Activated CD8-positive, alpha-beta memory T cell treated with anti-CD3 and anti-CD28 coated beads, Interleukin-2, amount 50 U/mL, for 4 hours (primary cell): ENCODE measurements at places on chromosomes 7 and 10.

- DNase-seq, result peak; percentile 55
Observed at GRCh38 chr7:138981332-138982203, at the start of gene KIAA1549. Gene KIAA1549, minus strand, starts transcription at chr7:138981389. Its CDS starts 120 bp downstream, at chr7:138981269.

DNA sequence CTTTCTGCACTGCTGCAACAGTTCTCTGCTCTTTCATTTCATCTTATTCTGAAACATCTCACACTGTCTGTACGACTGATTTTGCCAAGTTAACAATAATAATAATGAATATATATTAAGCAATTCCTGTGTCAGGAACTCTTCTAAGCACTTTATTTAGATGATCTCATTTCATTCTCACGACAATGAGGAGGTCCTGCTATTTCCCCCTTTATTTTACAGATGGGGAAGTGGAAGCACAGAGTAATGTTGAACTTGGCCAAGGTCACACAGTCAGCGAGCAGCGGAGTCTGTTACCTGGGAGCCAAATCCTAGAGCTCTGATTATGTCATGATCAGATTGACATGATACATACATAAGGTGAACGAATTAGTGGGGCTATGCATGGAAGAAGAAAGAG lies 5.8 kb downstream of the MRC1 start:
- no peak for DNase-seq

DNA sequence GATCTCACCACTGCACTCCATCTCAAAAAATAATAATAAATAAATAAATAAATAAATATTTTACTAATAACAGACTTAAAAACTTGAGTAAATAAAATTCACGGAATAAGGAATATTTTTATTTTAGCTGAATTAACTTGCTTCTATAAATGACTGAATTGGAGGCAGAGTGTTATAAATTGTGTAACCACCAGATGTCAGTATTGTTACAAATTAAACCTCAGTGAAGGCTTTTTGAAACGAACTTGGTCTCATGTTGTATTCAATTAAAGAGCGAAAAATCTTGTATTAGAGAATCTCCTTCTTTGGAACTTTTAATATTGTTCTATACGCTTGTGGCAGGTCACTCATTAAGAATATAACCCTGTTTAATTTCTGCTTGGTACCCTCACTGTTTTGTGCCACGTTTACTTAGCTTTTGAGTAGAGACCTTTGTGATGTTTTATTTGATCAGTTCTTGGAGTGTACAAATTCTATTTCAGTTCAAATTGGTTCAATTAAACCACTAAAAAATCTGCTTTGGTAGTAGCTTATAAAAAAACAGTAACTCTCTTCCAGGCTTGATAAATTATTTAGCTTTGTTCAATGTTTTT lies 45.6 kb upstream of the SCIN start:
- DNase-seq, result no peak

DNA sequence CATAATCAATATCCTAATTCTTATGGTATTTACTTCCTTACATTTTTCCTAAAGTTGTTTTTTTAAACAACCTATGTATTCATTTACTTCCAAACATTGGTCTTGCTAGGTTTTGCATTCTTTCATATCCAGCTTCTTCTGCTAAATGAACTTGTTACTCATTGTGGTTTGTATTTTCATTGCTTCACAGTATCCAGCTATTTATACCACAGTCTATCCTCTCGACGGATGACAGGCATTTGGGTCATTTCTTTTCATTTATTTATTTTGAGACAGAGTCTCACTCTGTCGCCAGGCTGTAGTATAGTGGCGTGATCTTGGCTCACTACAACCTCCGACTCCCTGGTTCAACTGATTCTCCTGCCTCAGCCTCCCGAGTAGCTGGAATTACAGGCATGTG lies 66.8 kb downstream of the CCDC6 start:
- no peak for DNase-seq

DNA sequence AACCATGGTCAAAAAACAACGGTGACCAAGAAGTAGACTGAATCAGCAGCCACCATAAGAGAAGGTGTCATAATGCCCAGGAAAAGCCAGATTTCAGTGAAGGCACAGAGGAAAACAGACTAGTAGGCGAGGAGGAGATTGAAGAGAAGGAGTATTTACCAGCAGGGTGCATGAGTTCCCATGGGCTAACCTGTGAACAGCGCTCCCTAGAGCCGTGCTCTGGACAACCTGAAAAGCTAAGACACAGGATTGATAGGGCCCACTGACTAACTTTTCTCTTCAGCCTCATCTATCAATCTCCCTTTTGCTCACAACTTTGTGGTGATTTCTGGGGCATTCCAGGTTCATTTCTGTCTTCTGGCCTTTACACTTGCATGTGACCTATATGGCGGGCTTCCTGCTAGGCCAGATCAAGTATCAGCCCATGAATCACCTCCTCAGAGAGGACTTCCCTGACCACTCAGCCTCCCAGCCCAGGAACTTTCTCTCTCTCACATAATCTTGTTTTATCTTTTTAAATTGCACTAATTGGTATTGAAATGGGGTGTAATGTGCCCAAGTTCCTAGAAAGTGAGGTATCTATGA lies 12.8 kb downstream of the ANKRD22 start:
- no peak for DNase-seq

GRCh38 chr7:23687011-23687410 lies 7.0 kb downstream of the FAM221A start:
- no peak for DNase-seq

GRCh38 chr7:103343758-103344452 lies 662 bp downstream of the DNAJC2 start:
- DNase-seq, result peak; percentile 54

GRCh38 chr10:117131376-117132327 lies 6.4 kb downstream of the VAX1 start:
- DNase-seq, result no peak

DNA sequence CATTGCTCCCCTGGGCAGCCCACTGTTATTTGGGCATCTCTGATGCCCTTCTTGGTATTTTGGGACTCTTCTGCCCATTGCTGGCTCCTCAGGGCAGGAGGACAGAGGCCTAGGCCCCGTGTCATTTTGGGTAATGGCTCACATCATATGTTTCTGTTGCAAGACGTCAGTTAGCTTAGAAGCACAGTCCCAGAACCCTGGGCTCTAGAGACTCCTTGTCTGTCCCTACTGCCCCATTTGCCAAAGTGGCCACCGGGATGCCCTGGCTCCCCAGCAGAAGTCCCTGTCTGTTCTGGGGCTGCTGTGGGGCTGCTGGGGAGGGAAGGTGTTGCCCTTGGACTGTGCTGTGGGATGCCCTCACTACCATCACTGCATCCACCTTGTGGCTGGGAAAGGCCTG lies 48.8 kb downstream of the ADCYAP1R1 start:
- DNase-seq, result no peak

- no peak for DNase-seq
Observed at GRCh38 chr10:89129911-89130310, 77.2 kb downstream of the CH25H start.

GRCh38 chr10:90424730-90425129 lies 433.1 kb downstream of the HTR7 start:
- no peak for DNase-seq

GRCh38 chr10:13440185-13441061 lies 88.4 kb downstream of the BEND7 start:
- DNase-seq, result peak; percentile 62

- peak; percentile 76 for DNase-seq
Observed at GRCh38 chr7:832167-832967, at the start of gene SUN1. Gene SUN1, plus strand, starts transcription at chr7:832476. Its CDS starts 49 bp downstream, at chr7:832525.

DNA sequence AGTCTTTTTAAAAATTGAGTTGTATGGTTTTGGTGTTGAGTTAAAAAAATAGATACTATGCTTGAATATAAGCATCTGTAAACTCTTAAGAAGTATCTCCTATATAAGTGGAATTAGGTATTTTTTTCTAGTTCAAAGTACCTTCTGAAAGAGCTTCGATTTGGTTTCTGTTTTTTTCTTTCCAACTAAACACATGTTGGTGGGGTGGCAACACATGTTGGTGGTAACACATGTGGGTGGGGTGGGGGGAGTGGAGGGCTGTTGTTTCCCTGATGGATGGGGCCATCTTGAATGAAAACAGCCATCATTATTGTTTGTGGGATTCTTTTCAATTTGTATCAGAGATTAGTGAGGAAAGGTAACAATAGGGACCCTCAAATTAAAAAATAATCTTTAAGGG lies 178.9 kb downstream of the STK31 start:
- no peak for DNase-seq

DNA sequence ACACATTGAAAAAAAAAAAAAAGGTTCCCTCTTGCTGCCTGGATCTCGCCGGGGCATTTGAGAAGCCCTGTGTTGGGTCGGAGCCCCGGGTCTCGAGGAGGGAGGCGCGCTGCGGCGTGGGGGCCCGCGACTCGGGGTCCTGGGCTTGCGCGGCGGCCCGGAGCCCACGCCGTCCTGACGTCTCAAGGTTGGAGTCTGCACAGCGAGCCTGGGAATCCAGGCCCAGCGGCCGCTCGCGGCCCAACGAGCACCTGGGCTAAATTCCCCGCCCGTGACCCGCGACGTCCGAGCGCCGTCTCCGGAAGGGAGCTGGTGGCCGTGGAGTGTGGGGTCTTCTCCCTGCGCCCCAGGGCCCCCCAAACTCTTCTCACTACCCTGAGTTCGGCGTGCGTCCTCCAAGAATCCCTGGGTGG lies 1.4 kb upstream of the CTBP2 start:
- no peak for DNase-seq

DNA sequence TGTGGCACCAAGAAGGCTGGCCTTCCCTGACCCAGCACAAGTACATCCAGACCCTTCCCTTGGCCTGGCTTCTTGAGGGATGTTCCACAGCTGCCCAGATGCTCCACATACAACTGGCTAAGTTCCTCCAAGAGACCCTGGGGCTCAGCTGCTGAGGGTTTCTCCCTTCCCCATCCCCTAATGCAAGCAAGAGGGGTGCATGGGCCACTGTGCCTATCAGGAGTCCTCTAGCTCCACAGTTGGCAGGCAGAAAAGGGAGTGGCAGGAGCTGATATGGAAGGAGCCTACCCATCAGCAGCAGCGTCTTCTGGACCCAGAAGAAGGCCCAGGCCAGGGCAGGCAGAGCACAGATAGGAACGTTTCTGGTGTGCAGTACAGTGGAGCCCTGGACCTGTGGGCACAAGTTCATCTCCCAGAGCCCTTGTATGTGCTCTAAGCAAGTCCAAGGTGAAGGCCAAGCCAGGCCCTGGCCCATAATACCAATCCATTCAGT lies 26.2 kb downstream of the VSIR start:
- DNase-seq, result no peak

DNA sequence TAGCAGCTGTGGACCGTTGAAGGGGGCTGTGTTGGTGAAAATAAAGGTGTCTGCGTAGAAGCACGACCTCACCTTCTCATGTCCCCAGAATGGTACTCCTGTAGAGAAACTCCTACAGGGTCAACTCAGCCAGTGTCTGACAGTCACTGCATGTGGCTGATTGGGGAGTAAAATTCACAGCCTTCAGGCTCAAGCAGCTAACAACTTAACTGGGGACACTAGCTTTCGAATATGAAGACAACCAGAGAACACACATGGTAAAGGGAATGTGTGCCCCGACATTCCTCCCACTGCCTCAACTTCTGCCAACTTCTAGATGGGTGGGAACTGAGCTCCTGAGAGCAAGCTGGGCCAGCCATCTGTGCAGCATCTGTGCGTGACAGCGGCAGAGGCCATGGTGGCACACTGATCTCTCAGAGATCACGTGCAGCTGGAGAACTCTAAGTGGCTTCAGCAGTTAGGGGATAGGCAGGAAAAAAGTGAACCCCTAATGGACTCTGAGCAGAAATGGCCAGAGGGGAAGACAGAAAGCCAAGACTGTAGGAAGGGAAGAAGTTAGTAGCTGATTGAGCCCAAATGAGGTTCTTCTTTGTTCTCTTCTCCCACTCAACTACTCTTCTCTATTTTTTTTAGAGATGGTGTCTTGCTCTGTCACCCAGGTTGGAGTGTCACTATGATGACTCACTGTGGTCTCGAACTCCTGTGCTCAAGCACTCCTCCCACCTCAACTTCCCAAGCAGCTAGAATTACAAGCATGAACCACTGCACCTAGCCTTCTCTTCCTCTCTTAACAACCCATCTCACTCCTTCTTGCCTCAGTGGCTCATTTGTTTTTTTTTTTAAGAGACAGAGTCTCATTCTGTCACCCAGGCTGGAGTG lies 280.8 kb downstream of the ZEB1 start:
- DNase-seq, result no peak

GRCh38 chr10:77041636-77042258 lies 595.9 kb downstream of the KCNMA1 start:
- DNase-seq, result no peak

DNA sequence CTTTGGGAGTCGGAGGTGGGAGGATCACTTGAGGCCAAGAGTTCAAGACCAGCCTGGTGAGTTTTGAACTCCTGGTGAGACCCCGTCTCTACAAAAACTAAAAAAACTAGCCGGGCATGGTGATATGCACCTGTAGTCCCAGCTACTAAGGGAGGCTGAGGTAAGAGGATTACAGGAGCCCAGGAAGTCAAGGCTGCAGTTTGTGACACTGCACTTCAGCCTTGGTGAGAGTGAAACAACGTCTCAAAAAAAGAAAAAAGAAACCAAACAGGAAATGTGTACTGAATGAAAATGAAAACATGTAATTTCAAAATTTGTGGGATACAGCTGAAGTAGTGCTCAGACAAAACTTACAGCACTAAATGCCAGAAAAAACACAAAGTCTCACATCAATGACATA lies 7.6 kb downstream of the ARHGAP12 start:
- no peak for DNase-seq
